ENCODE measurements at places on chromosomes 6 and 20.
A peak's percentile ranks its signal among the peaks of the same experiment; 100 is the strongest.

- no peak for DNase-seq
Measured at GRCh38 chr6:29764422-29765196, 41.4 kb downstream of the HLA-F start.

DNA sequence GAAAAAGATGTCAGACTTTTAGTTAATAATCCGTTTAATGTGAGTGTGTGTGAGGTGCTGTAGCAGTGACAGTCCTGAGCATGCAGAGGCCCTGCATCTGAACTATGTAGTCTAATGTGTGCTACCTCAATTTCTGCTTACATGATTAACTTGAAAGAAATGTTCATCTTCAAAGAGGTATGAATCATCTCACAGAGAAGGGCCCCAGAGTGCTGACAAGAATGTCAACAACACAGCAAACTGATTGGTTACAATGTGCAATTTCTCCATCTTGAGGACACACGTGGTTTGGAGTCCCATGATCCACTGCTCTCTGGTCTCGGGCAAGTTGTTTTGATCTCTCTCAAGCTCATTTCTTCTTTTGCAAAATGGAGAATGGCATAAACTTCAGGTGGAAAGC lies 61.7 kb upstream of the EMILIN3 start:
- no peak for DNase-seq

- peak; percentile 77 for DNase-seq
Measured at GRCh38 chr20:58330687-58331086, 21.2 kb downstream of the RAB22A start.

DNA sequence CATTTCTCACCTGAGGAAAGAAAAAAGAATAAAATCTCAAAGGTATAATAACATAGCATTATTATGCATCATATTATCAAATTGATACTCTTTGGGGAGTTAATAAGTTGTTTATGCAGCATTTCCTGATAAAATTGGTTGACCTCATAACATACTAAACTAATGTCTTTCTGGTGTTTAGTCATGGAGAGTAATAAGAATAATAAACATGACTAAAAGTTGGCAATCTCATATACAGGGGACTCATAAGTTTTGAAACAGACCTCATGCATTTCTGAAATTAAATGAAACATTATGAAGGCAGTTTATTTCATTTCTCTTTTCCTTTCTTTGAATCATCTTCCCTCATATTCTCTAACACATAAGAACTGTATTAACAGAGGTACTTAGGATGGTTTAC lies 60.5 kb upstream of the PRDM1 start:
- DNase-seq: no peak

Measured in gastrocnemius medialis (tissue), 4 donors.